ENCODE measurements at places on chromosomes 5 and 9.

DNA sequence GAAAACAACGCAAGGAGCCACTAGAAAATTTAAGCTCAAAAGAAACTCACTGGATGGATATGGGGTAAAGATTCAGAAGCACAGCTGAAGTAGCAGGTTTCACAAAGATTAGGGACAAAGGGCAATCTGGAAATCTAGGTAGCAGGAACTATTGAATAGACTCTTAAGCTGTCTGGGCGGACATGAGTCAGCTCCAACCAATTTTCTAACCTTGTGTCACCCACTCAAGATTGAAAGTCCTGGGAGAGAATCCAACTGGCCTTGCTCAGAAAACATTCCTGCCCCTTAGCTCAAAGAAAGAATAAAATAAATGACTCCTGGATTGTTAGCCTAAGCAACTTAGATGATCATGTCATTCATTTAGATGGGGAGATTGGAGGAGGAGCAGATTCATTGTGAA lies 69.2 kb downstream of the STK32A start:
- no peak for DNase-seq

GRCh38 chr9:21688108-21689102 lies 114.0 kb upstream of the MTAP start:
- DNase-seq: no peak

DNA sequence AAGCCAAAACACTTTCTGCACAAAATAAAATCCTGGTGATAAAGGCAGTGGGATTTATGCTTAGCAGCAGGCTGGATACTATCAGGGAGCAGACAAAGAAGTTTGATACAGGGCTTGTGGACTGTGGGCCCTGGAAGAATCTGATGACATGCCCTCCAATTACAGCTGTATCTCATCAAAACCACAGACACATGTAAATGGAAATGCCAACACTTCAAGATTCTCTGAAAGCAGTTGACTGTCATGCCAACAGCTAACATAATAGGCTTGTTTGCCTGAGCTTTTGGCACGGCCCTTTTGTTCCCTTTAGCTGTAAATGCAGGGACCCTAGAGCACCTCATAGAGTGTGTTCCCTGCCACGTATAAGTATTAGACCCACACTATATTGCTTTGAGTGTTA lies 114.4 kb downstream of the STK32A start:
- DNase-seq: no peak

GRCh38 chr9:121463026-121463807 lies 36.4 kb downstream of the GGTA1 start:
- DNase-seq: peak; percentile 52

DNA sequence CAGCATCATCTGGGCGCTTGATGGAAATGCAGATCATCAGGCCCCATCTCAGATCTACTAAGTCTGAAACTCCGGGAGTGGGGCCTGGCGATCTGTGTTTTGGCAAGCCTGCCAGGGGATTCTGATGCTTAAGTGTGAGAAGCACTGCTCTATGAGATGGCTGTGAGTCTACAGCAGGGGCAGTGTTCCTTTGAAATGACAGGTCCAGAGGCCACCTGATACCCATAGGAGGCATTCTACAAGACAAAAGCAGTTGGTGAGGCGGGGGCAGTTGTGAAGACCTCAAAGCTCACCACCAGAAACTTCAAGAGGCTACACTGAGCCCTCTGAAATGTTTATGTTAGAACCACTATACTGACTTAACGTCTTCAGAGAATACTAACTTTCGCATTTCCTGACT lies 86.9 kb upstream of the SPATA31D4 start:
- DNase-seq: no peak

GRCh38 chr5:59845730-59846129 lies 47.8 kb downstream of the PDE4D start:
- no peak for DNase-seq

DNA sequence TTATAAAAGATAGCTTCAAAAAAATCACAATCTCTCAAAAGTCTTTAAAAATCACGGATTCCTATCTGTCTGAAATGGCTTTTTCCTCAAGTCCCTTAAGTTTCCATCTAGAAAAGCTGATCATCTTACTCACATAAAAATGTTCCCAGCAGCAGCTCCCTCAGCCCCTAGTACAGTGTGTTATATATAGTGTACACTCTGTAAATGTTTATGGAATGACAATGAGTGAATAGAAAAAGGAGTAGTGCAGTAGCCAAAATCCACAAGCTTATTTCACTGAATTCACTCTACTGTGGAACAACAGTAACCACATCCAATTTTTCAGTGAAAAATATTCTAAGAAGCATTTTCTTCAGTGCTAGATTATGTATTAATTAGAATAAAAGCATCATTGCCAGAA lies 609.4 kb downstream of the DTWD2 start:
- DNase-seq: no peak

DNA sequence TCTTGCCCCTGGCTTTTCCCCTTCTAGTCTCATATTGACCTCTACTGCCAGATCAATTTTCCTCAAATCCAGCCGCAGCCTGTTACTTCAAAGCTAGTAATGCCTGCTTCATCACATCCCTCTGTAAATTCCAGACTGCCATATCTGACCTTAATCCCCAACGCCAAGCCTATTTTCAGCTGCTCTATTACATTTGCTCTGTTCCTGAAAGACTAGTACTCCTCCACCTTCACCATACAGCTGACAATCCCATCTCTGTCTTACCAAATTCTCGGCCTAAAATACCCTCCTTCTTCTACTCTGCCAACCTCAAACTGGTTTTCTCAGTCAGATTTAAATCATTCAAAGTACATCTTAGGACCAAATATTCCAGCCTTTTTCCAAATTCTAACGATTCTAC lies 420.2 kb downstream of the RAB3C start:
- no peak for DNase-seq

DNA sequence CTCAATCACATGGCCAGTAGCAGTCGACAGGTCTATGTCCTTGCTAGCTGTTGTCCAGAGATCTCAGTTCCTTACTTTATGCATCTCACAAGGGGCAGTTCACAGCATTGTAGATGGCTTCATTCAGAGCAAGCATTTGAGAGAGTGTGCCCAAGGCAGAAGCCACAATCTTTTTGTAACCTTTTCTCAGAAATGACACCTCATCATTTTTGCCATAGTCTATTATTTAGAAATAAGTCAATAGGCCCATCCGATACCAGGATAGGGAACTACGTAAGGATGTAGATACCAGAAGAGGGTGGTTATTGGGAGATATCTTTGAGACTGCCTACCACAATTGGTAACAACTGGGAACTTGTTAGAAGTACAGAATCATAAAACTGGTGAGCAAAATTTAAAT lies 37.1 kb downstream of the LURAP1L start:
- DNase-seq: no peak

- no peak for DNase-seq
These were observed 15.3 kb downstream of the NOTCH1 start for GRCh38 chr9:136530461-136531089.

GRCh38 chr5:31459594-31459993 lies 72.3 kb downstream of the DROSHA start:
- no peak for DNase-seq

GRCh38 chr5:57956636-57957035 lies 474.0 kb upstream of the ACTBL2 start:
- DNase-seq: no peak

All from germinal center (tissue), 1 donor.